Fibroblast of skin of left biceps (primary cell): ENCODE measurements at places on chromosomes 11 and 22.

DNA sequence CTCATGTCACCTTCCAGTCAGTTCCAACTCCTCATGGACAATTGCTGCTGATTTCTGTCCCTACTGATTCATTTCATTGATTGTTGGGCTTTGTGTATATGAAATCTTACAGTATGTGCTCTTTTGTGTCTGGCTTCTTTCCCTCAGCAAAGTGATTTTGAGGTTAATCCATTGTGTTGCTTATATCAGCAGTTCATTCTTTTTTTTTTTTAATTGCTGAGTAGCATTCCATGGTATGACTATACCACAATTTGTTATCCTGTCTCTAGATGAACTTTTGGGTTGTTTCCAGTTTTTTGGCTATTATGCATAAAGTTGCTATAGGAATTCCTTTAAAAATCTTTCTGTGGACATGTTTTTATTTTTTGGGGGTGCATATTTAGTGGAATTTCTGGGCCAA lies 59.9 kb downstream of the NXPE1 start:
- peak; percentile 17 for DNase-seq

DNA sequence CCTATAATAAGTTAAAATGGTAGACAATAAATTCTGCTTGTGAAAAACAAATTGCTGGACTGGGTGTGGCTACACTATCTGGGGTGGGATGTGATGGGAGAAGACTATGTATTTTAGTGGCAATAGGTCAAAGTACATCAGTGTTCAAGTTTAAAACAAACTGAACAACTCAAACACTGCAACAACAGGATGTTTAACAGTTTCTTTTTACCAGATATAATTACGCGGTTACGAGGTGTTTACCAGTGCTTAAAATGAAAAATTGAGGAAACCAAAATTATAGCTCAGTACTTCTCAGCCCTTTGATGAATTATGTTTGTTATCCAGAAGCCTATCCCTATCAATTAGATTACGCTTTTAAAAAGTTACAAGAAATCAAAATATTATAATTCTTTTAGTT lies 3.2 kb downstream of the PRDM10 start:
- DNase-seq: no peak

DNA sequence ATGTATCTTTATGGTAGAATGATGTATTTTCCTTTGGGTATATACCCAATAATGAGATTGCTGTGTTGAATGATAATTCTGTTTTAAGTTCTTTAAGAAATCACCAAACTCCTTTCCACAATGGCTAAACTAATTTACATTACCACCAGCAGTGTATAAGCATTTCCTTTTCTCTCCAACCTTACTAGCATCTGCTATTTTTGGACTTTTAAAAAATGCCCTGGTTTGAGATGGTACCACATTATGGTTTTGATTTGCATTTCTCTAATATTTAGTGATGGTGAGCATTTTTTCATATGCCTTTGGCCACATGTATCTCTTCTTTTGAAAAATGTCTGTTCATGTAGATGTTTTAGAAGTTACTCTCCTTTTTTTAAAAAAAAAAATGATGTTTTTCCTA lies 142.0 kb downstream of the METTL15 start:
- DNase-seq: no peak

- DNase-seq: no peak
Measured at GRCh38 chr11:109308551-109308950, 113.4 kb upstream of the C11orf87 start.

DNA sequence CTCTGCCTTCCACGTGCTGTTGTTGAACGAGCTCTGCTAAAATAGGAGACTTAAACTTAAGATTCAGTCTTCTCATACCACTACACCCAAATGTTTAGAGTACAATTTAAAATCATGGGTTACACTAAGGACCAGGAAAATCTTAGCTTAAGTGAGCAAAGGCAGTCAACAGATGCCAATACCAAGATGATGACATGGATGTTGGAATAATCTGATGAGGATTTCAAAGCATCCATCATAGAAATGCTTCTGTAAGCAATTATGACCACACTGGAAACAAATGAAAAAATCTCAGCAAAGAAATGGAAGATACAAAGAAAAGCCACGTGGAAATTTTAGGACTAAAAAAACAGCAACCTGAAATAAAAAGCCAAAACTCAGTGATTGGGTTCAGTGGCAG lies 109.8 kb downstream of the ATXN10 start:
- no peak for DNase-seq
